ENCODE measurements at places on chromosomes 7 and 10. TPM values are rescaled to one million over a fixed set of nuclear protein-coding genes. Genes with fewer than 3 reads are reported as not detected.
A peak's percentile ranks its signal among the peaks of the same experiment; 100 is the strongest.

LUC7L2 gene
- 140 TPM for total RNA-seq

GRM3 gene
- not detected for total RNA-seq

COBL gene
- total RNA-seq: not detected

DNAJB12 gene
- 17.1 TPM for total RNA-seq

MGMT gene
- total RNA-seq: 16.2 TPM

DOCK1 gene
- 0.14 TPM for total RNA-seq

AGMO gene
- not detected for total RNA-seq

OPALIN gene
- total RNA-seq: not detected

PWWP2B gene
- total RNA-seq: 6.6 TPM

FOXP2 gene
- not detected for total RNA-seq

RAPGEF5 gene
- 0.92 TPM for total RNA-seq

CCL24 gene
- not detected for total RNA-seq

GRCh38 chr10:131123496-131123895 is 188.0 kb downstream of the TCERG1L start:
- DNase-seq: no peak

GRCh38 chr7:94540428-94540827 is 30.8 kb downstream of the CASD1 start:
- no peak for DNase-seq

DNA sequence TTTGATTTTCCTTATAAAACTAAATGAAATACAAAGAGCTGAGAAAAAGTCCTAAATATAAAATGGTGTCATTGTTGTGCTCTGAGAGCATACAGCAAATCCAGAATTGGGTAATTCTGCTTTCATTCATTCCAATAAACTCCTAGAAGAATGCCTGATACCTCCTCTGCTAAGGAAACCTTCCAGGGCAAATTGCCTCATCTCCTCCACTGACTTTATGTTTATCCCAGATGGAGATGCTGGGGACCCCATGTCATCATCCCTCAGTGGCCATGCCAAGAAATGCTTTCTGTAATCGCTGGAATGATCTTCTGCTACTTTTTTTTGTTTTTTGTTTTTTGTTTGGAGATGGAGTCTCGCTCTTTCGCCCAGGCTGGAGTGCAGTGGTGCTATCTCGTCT is 119.3 kb upstream of the PRKCQ start:
- no peak for DNase-seq

- no peak for DNase-seq
Measured at GRCh38 chr7:150823043-150823442, 22.5 kb downstream of the TMEM176A start.

GRCh38 chr7:13639396-13639795 is 350.1 kb downstream of the ETV1 start:
- no peak for DNase-seq

GRCh38 chr10:94097656-94098055 is 103.9 kb downstream of the PLCE1 start:
- no peak for DNase-seq

DNA sequence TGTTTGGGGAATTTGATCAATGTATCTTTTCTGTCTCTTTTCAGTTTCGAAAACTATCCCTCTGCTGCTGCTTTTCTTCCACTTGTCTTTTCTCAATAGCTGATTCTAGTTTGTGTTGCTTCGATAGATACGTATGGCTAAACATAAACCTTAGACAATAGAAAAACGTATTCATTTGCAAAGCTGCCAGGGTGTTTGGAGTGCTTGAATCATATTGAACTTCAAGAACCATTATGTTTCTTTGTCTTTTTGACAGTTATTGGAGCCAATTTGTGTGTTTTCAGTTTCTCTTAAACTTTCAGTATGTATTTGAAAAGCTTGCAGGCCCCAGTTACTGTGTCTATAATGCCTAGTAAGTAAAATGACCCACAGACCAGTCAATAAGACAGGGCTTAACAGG is 25.1 kb downstream of the NRF1 start:
- DNase-seq: no peak

DNA sequence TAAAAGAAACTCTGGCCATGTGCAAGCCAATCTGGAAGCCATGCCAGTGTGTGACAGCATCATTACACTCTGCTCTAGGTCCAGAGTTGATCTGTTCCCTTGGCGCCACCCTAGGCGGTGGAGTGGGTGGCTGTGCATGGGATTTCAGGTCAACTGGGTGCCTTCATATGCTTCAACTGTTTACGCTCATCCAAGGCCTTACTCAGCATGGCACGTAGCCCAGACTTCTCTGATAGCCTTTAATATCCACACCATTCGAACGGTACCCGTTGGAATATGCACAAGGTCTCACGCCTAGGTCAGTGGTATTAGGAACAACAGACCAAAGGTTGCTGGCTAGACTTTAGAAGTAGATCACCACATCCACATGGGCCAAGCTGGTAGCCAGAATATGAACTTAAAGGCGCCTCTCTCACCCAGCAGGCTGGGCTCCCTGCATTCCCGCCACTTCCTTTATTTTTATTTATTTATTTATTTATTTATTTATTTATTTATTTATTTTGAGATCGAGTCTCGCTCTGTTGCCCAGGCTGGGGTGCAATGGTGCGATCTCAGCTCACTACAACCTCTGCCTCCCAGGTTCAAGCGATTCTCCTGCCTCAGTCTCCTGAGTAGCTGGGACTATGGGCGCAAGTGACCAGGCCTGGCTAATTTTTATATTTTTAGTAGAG is 18.7 kb upstream of the ACHE start:
- no peak for DNase-seq

- DNase-seq: peak; percentile 74
Measured at GRCh38 chr7:74289018-74289658, at the start of gene CLIP2. Gene CLIP2 (plus strand): TSS chr7:74289407. CDS start chr7:74317547, 28,140 bp downstream.

DNA sequence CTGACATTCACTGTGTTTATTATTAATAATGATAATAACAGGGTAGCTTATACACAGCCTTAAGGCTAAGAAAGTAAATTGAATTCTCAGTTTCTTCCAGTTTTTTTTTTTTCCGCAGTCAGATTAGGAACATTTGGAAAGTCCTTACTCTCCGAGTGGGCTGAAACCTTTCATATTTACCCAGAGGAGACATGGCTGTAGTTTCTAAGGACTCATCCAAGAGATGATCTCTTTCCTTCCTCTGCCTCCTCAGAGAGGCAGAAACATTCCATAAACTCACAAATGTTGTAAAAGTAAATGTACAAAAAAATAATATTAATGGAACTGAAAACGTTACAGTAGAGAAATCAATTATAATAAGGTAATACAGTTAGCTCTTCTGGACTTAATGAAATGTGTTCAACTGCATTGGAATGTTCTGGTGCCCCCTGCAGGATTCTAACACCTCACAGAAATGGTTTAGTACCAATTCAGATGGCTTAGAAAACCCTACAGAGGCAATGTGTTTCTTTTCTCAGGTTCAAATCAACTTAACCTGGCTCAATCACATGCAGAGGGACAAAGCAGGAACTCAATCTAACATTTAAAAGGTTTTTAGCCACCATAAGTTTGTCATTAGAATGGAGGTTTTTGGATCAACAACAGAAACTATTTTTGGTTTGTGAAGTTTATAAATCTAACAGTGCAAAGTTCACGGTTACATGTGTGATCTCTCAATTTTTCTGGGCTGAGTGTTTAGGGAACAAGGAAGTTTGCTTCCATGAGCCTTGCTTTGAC is 71.7 kb downstream of the ICA1 start:
- peak; percentile 83 for DNase-seq

DNA sequence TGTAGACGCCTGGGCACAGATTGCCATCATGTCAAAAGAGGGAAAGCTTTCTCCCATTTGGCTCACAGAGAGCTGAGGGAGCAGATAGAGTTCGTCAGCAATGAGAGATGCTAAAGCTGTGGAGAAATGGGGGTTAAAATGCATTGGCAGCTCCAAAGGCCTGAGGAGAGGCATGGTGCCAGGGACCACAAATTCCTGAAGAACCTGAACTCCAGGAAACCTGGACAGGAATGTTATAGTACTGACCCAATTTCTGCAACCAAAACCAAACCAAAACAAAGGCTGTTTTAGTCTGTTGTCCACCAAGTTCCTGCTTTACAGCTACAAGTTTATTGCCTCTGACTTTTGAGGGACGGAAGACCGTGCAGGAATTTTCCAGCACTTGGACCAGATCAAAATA is 575.7 kb downstream of the REEP3 start:
- DNase-seq: no peak

- no peak for DNase-seq
Measured at GRCh38 chr7:32494946-32495297, 367 bp upstream of the AVL9 start.

- DNase-seq: no peak
Measured at GRCh38 chr7:127732306-127732705, 80.3 kb downstream of the SND1 start.

DNA sequence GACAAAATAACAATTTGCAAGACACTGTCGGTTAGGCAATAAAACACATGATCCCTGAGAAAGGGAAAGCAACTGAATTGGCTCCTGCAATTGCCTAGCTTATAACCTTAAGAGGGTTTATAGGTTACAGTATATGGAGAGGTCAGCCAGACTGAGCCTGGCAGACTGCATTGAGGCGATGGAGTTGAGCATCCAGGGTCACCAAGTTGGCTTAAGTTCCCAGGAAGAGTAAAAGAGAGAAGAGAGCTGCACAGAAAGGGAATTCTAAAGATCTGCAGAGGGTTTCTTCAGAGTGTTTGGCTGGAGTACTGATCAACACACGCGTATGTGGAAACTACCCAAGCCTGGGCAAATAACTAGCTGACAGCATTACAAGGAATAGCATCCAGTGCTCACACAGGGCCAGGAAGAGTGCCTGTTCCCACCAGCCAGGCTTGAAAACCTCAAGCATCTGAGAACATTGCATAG is 11.2 kb downstream of the ANKMY2 start:
- no peak for DNase-seq

All from activated CD8-positive, alpha-beta T cell treated with anti-CD3 and anti-CD28 coated beads for 36 hours (primary cell).